Osteoblast (primary cell): ENCODE measurements at places on chromosomes 13 and 19. TPM values are rescaled to one million over a fixed set of nuclear protein-coding genes. Genes with fewer than 3 reads are reported as not detected.

- H3K27ac ChIP-seq = no peak overlapping the region
- no peaks in the 10 kb centered on the region for H3K4me1 ChIP-seq
- peaks cover 24% of the 10 kb centered on the region for H3K27me3 ChIP-seq
- no peak for DNase-seq
- no peaks in the 10 kb centered on the region for H3K36me3 ChIP-seq
- no peak overlapping the region for H3K4me3 ChIP-seq
These were observed 9.1 kb upstream of the POP4 start for GRCh38 chr19:29596885-29597525.

- H3K27me3 ChIP-seq = peaks cover 2% of the 10 kb centered on the region
- H3K4me1 ChIP-seq = no peaks in the 10 kb centered on the region
- no peaks in the 10 kb centered on the region for H3K36me3 ChIP-seq
- H3K27ac ChIP-seq = no peak overlapping the region
- no peak overlapping the region for H3K4me3 ChIP-seq
These were observed 9.7 kb downstream of the F2RL3 start for GRCh38 chr19:16898361-16899015.

DNA sequence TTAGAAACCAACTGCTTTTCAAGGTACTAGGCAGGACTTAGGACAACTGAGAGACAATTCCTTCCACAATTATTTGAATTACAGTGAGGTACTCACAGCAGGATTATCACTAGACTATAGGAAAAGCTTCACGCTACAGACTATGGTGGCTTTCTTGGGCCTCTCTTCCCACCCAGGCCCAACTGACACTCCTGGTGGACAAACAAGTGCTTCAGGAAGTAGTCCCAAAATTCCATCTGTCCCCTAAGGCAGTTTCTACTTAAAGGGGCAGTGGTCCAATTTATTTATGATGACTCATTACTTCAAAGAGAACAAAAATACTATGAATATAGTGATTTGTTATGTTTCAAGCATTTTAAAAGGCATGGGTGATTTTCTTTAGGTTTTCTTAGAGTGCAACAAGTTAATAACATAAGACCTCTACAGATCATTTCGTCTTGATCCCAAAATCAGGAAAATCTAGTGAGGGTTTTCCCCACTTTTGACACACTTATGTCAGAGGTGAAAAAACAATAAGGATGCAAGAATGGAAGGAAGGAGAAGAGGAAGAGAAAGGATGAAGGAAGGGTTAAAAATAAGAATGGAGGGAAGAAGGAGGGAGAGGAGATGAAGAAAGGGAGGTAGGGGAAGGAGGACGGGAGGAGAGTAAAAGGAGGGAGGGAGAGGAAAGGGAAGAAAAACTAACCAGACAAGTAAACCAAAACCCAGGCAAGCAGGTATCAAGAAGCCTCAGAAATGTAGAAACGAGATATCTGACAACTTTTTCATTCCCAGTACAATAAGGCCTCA, 100.7 kb downstream of the SERP2 start:
- H3K36me3 ChIP-seq = peaks cover 6% of the 10 kb centered on the region
- no peak for DNase-seq
- H3K4me3 ChIP-seq = no peak overlapping the region
- no peaks in the 10 kb centered on the region for H3K27me3 ChIP-seq

The FBL gene
- total RNA-seq = 69.0 and 87.2 TPM in 2 replicates

The SRRM5 gene
- total RNA-seq = under 0.01 TPM in 1 of 2 replicates, not detected in the other

The SETDB2 gene
- 13.8 and 18.6 TPM in 2 replicates for total RNA-seq
